CD4-positive, CD25-positive, alpha-beta regulatory T cell (primary cell): ENCODE measurements at places on chromosomes 7 and 10.

GRCh38 chr10:42992957-42993390, 83.9 kb upstream of the RET start:
- DNase-seq: no peak

- DNase-seq: no peak
These were observed 19.8 kb downstream of the PIK3AP1 start for GRCh38 chr10:96700374-96701099.

DNA sequence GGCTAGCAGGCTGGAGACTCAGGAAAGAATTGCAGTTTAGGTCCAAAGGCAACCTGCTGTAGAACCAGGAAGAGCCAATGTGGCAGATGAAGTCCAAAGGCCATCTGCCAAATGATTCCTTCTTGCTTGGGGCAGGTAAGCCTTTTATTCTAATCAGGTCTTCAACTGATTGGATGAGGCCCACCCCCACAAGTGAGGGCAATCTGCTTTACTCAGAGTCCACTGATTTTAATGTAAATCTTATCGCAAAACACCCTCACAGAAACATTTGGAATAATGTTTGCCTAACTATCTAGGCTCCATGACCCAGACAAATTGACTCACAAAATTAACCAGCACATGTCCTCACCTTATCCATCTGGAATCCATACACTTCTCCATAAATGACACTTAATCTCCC, 7.8 kb downstream of the GIMAP8 start:
- DNase-seq: no peak

GRCh38 chr7:11120068-11120664, 146.5 kb downstream of the PHF14 start:
- DNase-seq: no peak

DNA sequence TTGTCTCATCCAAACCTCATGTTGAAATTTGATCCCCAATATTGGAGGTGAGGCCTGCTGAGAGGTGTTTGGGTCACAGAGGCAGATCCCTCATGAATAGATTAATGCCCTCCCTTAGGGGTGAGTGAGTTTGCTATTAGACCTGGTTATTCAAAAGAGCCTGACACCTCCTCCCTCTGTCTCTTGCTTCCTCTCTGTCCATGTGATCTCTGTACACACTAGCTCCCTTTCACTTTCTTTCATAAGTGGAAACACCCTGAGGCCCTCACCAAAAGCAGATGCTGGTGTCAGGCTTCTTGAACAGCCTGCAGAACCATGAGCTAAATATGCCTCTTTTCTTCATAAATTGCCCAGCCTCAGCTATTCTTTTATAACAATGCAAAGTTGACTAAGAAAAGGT, 447.1 kb downstream of the MDFIC start:
- no peak for DNase-seq

DNA sequence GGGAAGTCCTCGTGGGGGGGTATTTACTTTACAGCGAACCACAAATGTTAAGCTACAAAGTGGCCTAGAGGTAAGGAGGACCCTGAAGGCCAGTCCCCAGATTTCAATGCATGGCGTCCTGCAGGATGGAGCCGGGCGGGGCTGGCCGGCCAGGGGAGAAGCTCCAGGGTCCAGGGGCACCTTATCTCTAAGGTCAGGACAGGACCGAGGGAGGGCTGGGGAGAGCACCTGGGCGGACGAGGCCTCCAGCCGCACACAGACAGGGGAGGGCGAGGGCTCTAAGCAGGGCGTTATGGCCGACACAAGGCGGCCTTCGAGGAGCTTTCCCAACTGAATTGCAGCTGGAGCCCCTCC, 96.4 kb upstream of the DIP2C start:
- no peak for DNase-seq

DNA sequence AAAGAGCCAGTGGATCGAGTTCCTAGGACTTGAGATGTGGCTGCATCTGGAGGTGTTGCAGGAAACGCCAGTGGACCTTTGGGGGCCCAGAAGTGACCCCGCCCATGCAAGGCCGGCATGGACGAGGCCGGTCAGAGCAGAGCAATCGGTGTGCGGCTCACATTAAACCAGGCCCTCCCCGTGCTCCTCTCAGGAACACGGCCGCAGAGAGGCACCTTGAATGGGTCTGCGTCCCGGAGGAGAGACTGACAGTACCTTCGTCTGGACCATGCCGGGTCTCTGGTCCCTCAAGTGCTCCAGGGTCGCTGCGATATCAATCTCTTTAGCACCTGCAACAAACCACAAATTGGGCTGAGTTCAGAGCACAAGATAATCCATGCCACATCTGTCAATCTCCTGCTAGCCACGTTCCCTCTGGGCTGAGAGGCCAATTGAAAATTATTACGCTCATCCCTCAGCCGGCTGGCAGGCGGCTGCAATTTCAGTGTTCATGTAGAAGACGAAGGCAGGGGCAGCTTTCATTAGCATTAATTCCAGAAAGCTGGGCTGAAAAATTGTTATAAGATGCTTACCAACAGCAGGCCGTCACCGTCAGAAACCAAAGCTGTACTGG, 212.0 kb downstream of the DNAJB6 start:
- no peak for DNase-seq

DNA sequence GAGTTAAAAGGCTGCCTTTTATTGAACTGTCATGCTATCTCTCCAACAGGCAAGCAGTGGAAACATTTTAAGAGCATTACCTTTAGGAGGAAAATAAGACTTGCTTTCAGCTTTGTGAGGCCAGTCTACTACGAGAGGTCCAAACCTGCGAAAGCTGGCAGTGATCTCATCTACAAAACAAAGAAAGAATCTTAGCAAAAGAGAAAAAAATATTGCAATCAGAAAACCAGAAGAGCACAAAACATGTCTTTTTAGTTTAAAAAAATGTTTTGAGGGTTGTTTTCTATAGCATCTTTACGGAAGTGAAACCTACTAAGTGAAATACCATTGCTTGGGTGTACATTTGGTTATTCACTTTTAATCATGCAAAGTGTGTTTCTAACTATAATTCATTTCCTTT, 147.9 kb downstream of the CPEB3 start:
- no peak for DNase-seq

DNA sequence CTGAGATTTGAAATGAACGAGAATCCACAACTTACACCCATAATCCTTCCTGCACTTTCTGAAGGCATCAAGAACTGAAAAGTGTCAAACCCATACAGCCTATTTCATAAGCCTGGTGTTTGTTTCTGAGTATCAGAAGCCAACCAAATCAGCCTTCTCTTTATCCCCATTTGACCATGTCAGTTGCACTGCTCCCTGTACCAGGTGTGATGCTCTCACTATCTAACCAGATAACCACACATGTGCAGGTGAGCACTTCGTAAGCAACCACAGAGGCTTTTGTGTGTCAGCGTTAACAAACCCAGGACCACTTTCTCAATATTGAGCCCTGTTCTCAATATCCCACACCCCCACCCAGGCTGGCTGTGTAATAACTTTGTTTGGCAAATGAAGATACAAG, 114.4 kb downstream of the DOCK4 start:
- DNase-seq: no peak

GRCh38 chr7:81685270-81685868, 84.5 kb downstream of the HGF start:
- no peak for DNase-seq

- peak; percentile 48 for DNase-seq
These were observed 2.5 kb upstream of the TMEM178B start for GRCh38 chr7:141071260-141071854.

GRCh38 chr7:150657526-150657925, 25.3 kb upstream of the GIMAP6 start:
- DNase-seq: no peak
